CD4-positive, alpha-beta T cell treated with Interleukin-10 for 1 hour (primary cell): ENCODE measurements at places on chromosomes 1 and 21.

DNA sequence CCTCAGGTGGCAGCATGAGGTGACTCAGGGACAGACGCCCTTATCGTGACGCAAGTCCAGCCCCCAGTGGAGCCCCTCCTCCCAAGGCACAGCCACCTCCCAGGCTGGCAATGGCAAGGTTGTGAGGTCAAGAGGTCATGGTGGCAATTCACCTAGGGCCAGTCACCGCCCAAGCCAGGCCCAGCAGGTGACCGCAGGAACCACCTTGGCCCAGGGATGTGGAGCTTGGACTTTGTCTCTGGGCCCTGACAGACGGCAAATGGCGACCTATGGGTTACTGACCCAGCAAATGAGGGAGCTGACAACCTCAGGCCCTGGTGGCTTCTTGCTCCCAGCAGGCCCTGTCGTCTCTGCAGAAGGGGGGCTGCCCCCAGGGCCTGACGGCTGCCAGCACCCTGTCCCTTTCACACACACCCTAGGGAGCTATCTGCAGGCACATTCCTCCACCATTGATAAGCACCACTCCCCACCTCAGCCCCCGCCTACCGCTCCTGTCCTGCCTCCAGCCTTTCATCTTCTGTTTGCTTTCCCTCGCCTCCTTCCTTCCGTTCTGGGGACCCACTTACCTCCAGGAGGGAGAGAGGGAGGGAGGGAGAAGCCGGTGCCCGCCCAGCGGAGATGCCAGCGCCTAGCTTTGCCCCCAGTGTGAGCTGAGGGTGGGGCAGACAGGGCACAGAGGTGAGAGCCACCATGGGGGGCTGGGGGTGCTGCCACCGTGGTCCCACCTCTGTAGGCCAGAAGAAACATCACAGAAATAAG is 12.1 kb downstream of the EPHA2 start:
- no peak for DNase-seq

DNA sequence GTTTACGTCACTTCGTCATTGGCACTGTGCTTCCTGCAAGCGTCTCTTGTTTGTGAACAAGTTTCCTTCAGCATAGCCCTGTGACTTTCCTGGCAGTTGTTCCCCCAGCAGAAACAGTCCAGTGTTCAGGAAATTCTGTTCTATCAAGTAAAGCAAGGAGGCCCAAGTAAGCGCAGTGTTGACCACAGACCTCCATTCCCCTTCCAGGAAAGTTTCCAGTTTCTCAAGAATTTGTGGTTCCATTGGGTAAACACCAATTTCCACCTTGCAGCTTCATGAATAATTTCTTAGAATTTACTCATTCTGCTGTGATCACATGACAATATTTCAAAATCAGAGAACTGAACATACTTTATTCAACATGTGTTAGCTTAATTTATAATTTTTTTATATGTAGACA is 88.5 kb upstream of the ETV3 start:
- no peak for DNase-seq

GRCh38 chr1:214658785-214659184 is 55.8 kb downstream of the CENPF start:
- DNase-seq, result no peak

DNA sequence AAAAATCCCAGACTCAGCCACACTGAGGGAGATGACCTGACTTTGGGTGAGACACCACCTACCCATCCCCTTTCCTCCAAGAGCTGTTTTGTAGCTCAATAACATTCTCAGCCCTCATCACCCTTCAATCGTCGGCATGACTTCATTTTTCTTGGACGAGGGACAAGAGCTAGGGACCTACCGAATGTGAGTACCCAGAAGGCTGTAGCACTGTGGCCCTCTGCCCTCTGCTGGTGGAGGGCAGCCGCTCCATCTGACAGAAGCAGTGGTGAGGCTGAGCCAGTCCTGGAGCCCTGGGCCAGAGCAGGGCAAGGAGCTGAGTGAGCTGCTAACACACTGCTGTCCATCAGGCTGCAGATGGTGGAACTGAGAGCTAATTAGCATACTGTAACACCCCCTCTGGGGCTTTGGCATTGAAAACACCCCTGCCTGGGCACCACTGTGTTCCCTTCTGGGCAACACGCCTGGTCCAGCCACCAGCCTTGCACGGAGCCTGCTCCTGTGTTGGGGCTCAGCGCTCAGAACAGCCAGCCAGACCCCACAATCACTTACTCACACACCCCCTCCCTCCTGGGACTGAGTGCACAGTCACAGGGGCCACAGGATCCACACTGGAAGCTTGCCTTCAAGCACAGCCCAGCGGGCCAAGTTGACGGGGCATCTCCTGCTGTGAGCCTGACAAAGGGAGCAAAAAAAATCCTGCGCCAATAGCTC is 18.3 kb upstream of the ALPL start:
- DNase-seq, result no peak

DNA sequence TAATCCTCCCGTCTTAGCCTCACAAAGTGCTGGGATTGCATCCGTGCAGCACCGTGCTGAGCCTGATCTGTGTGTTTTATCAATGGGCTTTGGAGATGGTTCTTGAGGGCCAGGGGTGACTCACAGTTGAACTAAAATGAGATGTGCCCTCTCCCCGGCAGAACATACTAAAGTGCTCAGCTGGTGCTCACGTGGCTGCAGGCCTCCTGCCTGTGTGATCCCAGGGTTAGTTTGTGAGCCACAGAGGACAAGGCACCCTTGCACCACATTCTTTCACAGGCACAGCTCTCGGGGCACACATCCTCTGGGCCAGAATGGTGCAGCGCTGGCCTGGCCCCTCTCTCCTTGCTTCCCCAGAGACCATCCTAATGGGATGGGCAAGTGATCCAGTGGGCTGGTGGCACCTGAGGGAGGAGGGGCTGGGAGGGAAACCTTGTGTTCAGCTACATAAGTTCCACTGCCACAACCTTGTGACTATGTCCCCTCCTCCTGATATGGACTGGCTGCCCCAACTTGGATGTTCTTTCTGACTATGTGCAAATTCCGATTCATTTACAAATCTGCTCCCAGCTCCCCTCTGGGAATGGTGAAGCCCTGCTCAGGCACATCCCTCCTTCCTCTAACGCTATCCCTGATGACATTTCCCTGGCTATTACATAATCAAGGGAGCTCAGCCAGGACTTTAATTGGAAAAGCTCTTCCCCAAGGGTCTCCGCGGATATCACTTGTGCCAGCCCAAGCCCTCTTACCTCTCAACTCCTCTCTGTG is 197.0 kb upstream of the EDN2 start:
- DNase-seq, result no peak

DNA sequence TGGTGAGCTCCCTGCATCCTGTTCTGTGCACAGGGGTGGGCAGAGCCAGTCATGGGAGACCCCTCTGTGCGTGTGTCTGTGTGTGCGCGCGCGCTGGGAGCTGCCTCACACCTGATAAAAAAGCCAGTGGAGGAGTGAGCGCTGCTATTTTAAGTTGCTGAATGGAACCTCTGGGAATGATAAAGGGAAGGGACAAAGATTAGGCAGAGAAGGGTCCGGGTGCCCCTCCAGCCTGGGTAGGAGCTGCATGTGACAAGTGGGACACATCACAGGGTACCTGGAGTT is 847 bp downstream of the ADORA1 start:
- no peak for DNase-seq
